ENCODE measurements at places on chromosomes 5 and 9.

DNA sequence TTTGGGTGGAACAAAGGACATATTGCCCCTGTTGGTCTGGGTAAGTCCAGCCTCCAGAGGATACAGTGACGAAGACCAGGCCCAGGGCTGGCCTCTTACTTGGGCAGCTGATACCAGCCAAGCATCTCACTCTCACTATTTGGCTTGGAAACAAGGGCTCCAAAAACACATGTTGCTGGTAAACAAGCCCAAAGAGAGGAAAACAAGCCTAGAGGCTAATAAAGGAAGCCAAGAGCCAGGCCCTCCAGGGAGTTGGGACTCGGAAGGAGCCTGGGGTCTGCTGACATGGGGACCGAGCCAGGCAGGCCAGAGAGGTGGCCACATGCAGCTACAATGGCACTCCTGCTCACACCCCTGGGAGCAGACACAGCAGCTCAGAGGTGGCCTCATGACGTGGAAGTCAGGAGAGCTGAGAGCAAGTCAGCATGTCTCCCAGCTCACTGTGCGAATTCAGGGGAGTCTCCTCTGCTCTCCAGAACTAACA lies 5.7 kb downstream of the SPARC start:
- no peak for DNase-seq

DNA sequence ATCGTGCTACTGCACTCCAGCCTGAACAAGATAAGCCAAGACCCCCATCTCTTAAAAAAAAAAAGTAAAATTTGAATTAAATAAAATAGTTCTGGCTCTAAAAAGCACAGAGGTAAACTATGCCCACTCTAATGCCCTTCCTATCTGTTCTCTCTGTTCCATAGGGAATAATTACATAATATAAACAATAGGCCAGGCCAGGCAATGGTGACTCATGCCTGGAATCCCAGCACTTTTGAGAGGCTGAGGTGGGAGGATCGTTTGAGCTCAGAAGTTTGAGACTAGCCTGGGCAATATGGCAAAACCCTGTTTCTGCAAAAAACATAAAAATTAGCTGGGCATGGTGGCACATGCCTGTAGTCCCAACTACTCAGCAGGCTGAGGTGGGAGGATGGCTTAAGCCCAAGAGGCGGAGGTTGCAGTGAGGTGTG lies 47.4 kb downstream of the MYO10 start:
- DNase-seq, result peak; percentile 67

DNA sequence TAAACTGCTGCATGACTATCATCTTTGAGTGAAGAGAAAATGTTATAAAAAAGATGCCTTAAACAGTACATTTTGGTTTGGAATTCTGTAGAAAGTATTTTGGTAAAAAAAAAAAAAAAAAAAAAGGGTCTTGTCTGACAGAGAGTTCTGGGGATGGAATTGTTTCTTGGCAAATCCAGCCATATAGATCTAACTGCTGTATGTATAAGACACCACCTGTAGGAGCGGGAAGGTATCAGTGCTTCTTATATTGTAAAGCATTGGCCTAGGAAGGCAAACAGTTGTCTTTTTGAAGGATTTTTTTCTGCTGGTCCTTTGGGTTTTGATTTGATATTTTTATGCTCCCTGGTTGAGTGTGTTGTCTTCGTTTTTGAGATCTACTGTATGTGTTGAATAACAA lies 2.8 kb downstream of the PURA start:
- DNase-seq, result no peak

DNA sequence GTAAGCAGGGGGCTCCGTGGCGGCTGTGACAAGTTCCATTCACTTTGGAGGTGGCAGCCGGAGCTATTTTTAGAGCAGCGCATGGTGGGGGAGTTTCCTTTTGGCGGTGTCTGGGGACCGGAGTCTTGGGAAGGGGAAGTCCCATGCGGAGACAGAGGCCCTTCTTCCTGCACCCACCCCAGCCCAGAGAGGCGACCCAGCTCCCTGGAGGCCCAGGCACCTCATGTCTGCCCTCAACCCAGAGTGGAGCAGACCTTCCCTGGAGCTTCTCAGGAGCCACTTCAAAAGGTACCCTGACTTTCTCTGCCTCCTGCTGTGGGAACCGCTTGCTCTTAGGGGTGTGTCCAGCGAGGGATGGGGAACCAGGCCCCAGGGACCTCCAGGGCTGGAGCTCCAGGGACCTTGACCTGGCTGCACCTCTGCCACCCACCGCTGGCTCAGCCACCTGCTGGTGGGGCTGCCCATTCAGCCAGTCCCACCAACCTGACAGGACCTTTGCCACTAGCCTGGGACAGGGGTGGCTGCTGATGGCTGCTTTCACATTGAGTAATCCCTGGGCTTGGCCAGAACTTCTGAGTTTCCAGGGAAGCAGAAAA lies 34.1 kb downstream of the NEK6 start:
- DNase-seq, result peak; percentile 34

GRCh38 chr5:34496260-34496691 lies 159.9 kb upstream of the RAI14 start:
- DNase-seq, result no peak

DNA sequence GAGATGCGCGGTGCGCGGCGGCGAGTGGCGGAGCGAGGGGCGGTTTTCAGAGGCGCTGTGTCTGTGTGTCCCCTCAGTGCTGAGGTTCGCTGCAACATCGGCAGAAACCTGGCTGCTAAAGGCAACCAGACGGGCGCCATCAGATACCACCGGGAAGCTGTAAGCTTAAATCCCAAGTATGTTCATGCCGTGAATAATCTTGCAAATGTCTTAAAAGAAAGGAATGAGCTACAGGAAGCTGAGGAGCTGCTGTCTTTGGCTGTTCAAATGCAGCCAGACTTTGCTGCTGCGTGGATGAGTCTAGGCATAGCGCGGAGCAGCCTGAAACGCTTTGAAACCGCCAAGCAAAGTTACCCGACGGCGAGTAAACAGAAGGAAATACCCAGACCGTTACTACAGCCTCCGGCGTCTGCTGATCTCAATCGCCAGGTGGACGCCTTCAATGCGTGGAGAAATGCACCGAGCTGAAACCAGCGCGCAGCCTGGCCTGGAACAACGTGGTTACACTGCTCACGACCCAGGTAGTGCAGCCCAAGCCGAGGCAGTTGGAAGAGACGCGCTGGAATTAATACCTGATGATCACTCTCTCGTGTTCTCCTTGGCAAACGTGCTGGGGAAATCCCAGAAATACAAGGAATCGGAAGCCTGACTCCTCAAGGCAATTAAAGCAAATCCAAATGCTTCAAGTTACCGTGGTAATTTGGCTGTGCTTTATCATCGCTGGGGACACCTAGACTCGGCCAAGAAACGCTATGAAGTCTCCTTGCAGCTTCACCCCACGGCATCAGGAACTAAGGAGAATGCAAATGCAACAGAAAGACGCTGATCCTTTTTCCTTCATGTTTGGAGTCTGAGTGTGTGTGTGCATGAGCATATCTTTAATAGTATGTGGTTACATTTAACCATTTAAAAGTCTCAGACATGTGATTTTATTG lies 15.9 kb downstream of the OR2V1 start:
- DNase-seq, result peak; percentile 15

DNA sequence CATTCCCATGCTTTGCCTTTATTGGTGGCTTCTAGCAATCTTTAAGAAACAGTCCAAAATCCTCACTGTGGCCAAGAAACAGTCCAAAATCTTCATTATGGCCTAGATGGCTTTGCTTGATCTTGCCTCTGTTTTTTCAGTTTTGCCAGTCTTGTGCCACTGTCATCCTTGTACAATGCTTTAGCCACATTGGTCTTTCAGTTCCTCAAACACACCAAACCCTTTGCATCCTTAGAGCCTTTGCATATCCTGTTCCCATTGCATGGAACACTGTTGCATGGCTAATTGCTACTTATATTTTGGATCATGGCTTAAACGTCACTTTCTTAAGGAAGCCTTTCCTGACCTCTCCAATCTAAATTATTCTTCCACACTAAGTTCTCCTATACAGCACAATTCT lies 22.1 kb downstream of the MRRF start:
- no peak for DNase-seq

GRCh38 chr9:107914151-107914550 lies 424.6 kb upstream of the KLF4 start:
- no peak for DNase-seq

GRCh38 chr9:4413856-4414255 lies 76.4 kb upstream of the SLC1A1 start:
- DNase-seq, result no peak

DNA sequence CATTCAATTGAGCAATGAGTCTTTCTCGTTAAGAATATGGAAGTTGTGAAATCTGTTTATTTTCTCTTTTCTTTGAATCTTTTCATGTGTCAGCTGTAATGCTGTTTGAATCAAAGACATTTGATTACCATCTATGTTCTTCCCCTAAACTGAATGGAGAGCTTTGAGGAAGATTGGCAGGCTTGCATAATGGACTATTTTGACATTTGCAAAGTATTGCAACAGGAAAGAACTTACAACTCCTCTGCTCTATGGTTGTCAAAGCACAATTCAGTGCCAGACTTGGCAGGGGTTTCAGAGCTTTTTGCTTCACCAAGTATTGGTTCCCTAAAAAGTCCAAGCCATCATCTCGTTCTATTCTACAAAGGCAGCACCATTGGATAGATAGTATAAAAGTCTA lies 549.0 kb upstream of the NUDT12 start:
- DNase-seq, result no peak

GRCh38 chr9:81720450-81721086 lies 31.2 kb upstream of the TLE1 start:
- no peak for DNase-seq

DNA sequence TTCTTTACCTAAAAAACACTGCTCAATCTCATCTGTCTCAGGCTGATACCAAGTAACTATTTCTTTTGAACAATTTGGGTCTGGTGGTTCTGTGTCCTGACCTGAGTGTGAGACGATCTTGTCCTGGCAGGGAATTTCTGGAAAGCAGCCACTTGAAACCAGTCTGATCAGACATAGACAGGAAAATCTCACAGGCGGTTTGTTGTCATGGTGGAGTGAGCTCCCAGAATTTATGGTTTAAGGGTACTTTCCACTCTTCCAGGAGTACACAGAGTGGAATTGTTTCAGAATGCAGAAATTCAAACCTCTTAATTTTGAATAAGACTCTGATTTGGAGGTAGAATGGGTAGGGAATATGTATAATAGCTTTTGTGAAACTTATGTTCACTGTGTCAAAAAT lies 268.2 kb downstream of the ISL1 start:
- no peak for DNase-seq

- DNase-seq, result no peak
Observed at GRCh38 chr5:139223481-139223880, 25.3 kb upstream of the SIL1 start.

GRCh38 chr9:120869360-120869687 lies 7.7 kb downstream of the PHF19 start:
- no peak for DNase-seq

DNA sequence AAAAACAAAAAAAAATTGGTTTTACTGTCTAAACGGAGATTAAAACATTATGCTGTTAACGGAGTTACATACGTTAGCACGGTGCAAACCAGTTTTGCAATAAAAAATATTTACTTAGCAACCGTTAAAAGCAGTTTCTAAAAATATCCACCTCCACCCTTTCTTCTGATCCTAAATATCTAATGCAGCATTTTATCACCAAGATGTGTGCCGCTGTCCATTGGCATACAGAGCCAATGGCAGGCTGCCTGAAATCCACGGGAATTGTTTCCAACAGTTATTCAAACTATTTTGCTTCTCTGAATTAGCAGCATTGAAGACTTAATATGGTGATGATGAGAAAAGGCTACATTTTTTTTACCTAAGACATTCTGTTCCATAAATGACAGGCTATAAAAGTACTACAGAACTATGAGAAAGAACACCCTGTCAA lies 61.6 kb downstream of the CSNK1A1 start:
- peak; percentile 82 for DNase-seq

DNA sequence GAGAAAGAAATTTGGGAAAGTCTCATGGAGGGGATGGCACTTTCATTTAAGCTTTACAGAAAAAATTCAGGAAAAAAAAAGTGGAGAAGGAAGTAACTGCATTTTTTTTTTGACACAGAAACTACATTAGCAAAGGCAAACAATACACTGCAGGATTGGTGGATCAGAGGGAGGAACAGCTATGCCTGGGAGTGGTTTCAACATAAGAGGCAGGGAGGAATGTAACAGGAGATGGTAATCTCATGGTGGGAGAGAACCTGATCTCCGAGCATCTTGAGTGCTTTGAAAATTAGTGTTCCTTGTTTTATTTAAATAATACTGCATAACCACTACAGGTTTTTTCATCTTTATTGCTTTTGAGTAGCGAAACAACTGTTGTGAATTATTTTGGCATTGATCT lies 249.4 kb downstream of the FAM170A start:
- no peak for DNase-seq

- no peak for DNase-seq
Observed at GRCh38 chr9:133460405-133461175, 812 bp downstream of the CACFD1 start.

DNA sequence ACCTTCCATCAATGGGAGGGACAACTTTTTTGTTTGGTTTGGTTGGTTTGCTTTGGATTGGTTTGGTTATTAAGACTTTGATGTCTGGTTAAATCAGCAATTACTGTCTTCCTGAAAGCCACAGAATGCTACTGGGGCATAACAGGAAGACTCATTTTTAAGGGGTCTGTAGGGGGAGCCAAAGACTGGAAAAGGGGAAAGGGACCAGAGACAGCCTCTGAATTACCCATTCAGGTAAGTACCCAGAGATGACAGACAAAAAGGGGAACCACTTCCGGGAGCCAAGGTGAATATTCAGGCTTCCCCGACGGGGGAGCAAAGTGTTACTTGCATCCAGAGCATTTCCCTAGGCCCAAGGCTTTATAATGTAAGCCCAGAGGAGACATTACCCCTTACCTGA lies 4.6 kb upstream of the FEM1C start:
- DNase-seq, result peak; percentile 45

DNA sequence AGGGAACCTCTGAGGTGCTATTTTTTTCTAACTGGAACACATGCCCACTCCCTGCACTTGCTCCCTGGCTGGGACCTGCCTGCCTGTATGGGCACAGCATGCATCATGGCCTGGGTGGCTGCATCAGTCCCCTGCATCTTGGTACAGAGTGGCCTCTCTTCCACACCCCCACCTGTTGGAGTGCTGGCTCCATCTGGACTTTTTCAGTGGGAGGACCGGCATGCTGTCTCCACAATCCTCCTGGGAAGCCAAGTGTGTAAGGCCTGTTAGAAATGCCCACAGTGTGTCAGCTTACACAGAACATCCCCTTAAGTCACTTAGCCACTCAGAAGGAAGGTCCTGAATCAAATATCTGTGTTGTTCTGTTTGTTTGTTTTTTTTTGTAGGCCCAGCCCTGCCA lies 102.9 kb downstream of the MARCHF3 start:
- no peak for DNase-seq

DNA sequence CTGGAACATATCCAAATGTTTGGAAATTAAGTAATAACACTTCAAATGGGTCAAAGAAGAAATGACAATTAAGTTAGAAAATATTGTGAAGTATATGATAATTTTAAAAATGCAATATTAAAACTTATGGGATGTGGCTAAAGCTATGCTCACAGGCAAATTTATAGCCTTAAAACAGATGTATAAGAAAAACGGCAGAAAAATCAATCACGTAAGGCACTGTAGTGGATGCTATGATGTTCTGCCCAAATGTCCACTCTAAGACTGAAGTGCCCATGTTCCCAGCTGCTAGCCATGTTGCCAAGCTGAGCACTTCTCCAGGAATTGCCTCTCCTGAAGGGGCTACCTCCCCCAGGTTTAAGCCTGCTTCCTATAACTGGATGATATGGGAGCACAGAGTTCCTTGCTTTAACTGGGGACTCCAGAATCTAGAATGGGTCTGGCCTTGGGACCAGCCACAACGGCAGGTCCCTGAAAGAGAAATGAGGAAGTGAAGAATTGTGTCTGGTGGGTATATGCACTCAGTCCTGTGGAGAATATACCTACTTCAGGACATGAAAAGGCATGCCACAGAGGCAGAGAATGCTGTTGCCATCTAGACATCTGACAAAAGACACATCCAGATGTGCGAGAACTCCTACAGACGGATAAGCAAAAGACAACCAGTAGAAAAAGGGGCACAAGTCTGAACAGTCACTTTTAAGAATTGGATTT lies 78.2 kb upstream of the RXRA start:
- no peak for DNase-seq

Data from fibroblast of skin of scalp (primary cell).